ENCODE measurements at places on chromosomes 1 and 21.

GRCh38 chr1:235682216-235682615, 32.6 kb upstream of the GNG4 start:
- DNase-seq, result no peak

DNA sequence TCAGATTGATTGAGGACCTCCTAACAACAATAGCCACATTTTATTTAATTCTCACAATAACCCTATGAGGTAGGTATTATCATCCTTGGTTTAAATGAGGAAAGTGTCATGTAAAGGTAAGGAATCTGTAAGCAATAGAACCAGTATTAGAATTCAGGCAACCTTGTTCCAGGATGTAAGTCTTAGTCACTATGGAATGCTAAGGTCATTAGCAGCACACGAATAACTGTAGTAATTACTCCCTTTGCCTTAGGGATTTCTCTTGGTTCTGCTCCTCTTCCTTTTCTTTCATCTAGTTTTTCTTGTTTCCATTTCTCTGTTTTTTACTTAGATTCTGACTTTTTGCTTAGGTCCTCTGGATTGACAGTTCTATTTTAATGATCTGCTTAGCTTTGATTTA, 23.1 kb upstream of the ATP6V1G3 start:
- DNase-seq, result peak; percentile 31

GRCh38 chr1:228274452-228275178, 66.8 kb downstream of the OBSCN start:
- no peak for DNase-seq

DNA sequence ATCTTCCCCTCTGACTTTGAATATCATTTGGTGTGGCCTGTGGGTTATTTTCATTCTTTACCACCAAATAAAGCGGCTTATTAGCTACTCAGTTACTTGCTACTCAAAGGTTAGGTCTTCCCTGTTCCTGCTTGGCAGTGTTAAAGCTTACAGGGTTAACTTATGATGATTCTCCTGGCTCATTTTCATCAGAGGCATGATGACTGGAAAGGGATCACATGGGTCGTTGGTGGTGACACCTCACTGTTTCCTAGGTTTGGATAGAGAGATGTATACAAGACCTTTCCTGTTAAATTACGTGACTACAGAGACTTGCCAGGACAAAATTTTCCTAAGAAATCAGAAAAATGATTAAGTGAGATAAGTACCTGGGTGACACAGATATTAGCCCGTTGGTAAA, 27.4 kb downstream of the MRPS6 start:
- DNase-seq, result peak; percentile 64

DNA sequence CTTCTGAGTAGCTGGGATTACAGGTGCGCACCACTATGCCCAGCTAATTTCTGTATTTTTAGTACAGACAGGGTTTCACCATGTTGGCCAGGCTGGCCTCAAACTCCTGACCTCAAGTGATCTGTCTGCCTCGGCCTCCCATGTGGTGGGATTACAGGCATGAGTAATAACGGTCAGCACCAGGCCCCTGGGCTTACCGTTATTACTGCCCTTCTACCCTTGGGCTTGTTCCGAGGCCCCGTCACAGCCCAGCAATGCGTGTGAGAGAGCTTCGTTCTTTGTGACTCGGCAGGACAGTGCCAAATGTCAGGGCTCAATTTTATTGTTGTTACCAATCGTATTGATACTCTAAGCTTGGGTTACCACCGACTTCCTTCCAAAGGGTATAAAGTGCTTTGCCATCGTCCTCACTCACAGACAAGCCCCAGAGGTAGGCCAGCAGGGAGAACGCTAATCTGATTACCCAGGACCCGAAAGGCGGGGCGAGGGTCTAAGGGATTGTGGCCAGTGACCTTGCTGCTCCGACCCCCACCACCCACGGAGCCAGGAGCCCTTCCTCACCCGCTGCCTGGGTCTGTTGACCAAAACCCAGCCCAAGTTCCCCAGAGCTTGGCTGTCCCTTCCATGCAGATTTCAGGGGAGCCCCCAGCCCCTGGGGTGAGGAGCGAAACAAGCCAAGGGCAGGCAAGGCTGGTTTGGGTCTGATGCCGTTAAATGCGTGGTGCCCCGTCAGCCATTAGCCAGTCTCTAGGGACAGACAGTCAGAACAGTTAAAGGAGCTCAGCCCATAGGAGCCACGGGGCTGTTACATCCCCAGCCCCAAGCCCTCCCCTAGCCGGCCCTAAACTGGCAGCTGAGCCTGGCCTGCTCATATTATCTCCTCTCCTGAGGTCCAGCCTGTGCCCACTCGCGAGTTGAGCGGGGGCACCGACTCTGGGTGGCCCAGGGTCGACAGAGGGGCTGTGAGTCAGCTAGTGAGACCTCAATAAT, 54.9 kb upstream of the CASZ1 start:
- DNase-seq, result no peak

DNA sequence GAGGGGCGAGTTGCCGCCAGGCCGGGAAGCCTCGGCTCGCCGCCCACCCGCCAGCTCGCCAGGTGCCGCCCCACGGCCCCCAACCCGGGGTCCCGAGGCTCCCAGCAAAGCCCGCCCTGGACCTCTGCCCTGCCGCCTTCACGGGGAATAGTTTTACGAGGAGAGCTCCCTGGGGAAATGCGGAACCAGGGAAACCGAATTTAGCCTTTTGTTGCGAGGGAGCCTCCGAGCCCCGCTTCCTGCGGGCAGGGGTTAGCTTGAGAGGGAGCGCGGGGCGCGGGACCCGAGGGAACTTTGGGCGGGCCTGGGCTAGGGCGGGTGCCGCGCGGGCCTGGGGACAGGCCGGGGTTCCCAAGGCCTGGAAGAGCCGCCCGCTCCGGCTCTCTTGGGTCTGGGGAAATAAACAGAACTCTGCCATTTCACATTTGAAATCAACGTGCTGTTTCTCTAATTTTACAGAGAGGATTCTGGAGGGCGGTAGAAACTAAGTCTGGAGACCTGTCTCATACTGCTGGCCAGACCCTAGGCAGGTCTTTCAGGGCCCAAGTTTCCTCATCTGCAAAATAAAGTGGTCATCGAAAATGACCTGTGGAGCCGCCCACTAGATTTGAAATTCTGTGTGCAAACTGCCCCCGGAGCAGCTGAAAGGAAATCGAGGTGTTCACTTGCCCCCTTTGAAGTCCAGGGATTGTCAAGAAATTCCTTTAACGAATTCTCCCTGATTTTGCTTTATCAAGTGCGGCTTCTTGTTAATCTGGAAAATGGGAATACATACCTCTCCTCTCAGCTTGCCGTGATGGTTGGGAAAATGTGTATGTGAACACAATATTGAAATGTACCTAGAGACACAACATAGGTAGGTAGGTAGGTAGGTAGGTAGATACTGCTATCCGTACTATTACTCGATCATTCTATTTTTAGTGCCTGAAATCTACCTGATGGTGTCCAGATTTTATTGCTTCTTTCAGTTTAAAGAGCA, 749 bp upstream of the GLUL start:
- peak; percentile 70 for DNase-seq

GRCh38 chr21:39232861-39233291, 49.6 kb upstream of the PSMG1 start:
- peak; percentile 25 for DNase-seq

DNA sequence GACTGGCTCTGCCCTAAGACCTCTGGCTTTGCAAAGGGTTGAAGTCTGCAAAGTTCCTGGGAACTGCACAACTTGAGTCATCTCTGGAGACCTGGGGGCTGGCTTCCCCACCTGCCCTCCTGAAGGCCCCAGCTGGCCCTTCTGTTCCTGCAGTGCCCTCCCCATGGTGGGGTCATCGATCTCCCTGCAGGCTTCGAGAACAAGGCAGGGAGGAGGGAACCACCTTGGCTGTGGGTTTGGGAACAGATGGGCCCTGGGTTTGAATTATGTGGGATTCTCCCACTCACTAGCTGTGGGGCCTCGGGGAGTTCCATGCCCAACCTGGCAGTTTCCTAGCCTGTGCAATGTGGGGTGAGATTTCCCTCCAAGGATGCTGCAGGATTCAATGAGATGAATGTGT, 310.2 kb downstream of the PTPRU start:
- DNase-seq, result no peak
